H4 (cell line): ENCODE measurements at places on chromosomes 16 and 17. TPM values are rescaled to one million over a fixed set of nuclear protein-coding genes. Genes with fewer than 3 reads are reported as not detected.

The PLA2G10 gene
- not detected in 2 replicates for total RNA-seq

- peak; percentile 99 for DNase-seq
These were observed 749 bp upstream of the MC1R start for GRCh38 chr16:89917773-89918452.

The CDH1 gene
- total RNA-seq: not detected in 2 replicates

The NUDT7 gene
- 5.2 and 7.1 TPM in 2 replicates for total RNA-seq

The OR4D1 gene
- 0.02 TPM in 1 of 2 replicates, not detected in the other for total RNA-seq

DNA sequence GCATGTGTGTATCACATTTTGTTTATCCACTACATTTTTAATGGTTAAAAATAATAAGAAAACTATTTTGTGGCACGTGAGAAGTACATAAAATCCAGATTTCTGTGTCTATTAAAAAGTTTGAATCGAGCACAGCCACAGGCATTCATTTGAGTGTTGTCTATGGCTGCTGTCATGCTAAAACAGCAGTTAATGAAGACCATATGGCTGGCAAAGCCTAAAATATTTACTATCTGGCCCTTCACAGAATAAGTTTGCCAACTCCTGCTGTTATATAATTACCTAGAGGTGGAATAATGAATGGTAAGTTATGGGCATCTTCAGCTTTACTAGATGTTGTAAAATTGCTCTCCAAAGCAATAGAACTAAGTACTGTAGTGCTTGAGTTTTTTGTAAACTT, 30.5 kb downstream of the TMEM98 start:
- no peak for DNase-seq

DNA sequence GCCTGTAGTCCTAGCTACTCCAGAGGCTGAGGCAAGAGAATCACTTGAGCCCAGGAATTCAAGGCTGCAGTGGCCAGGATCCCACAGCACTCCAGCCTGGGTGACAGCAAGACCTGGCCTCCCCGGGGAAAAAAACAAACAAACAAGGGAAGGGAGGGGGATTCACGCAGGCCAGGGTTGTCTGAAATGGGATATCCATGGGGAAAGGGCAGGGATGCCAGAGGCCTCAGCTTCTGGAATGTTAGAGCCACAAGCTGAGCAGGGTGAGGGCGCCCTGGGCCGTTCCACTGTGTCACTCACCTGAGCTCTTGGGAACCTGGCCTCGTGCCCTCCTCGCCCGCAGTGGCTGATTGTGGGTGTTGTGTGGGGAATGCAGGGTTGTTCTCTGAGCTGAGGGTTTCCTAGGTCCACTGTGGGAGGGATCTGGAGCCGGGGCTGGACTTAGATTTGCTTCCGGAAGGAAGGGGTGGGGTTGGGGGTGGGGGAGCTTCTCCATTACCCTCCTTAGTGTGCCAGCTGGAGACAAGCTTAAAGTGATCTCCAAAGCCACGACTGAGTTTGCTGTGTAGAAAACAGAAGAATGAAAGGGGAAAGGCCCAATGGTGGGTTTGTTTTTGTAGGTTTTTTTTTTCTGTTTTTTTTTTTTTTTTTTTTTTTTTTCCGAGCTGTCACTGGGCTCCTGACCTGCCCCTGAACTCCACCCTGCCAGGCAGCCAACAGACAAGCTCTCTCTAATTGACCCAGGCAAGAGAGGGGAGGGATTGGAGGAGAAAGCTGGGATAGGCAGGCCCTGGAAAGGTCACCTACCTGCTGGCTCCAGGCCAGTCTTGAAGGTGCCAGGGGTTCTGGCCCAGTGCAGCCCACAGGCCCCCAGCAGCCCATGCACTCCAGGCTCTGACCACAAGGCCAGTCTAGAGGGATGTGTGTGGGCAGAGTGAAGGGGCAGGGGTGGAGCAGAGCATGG, at the start of gene SULT1A1:
SULT1A1 (minus strand) TSS at position 414 of the 964 bp plus-strand sequence. CDS start 1,189 bp downstream, outside the sequence.
- peak; percentile 45 for DNase-seq

DNA sequence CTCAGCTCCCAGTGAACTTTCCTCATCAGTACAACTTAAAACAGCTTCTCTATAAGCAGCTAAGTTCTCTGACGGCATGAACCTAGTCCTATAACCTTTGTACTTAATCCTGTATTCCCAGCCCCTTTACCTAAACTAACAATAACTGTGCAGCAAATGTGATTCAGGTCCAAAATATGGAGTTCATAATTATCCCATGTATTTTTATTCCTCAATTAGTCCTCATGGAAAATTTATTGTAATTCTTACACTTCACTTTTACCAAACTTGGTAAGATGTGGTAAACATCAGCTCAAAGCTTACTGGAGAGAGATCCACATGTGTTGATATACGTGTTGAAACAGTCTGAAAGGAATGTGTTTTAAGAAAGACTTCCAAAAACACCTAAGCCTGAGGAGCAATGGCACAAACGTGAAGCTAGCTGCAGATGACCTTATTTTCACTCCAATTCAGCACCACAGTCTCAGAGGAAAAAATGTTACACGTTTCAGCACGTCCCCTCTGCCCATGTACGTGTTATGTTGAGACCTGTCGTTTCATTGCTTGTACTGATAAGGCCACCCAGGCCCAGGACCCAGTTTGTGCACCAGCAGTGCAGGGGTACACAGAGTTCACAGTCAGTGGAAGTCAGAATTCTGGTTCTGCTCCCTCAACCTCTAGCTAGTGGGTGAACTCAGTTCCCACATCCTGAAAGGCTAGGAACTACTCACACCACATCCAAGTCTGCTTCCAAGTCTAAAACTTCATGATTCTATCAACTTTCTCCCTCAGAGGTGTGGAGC, 7.1 kb downstream of the USP31 start:
- no peak for DNase-seq

GRCh38 chr16:57693550-57693949, 1.1 kb upstream of the DRC7 start:
- DNase-seq: no peak

DNA sequence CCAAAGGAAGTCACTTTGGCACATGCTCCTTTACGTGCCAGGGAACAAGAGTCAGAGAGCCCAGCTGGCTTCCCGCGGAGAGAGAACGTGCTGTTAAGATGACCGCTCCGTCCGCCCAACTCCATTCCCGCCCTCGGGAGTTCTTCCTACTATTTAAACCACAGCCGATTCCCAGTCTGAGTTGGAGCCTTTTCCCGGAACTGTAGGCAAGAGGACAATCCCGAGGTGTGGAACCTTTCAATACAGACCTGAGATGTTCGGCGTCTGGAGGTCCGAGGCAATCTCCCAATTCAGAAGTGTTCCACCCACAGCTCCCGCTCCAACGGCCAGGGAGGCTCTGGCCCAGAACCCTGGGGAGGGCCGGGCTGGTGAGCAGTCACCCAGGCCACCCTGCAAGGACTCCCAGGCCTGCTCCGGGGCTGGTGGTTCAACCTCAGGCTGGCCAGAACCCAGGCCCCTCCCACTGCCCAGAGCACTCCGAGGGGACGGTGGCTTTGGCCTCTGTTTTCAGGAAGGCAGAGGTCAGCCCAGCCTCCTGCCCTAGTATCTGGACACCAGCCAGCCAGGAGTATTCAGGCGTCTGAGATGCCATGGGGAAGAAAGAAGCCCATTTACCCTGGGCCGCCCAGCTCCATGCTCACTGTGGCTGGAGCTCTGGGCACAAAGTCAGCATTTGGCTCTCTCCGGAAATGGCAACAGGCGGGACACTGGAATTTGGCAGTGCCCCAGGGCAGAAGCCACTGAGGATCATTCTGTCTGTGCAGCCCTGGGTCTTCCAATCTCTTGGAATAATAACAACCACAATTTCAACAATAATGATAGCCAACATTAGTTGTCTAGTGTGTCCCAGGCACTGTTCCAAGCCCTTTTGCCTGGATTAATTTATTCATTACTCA, 21.4 kb downstream of the EMP2 start:
- DNase-seq: peak; percentile 21

DNA sequence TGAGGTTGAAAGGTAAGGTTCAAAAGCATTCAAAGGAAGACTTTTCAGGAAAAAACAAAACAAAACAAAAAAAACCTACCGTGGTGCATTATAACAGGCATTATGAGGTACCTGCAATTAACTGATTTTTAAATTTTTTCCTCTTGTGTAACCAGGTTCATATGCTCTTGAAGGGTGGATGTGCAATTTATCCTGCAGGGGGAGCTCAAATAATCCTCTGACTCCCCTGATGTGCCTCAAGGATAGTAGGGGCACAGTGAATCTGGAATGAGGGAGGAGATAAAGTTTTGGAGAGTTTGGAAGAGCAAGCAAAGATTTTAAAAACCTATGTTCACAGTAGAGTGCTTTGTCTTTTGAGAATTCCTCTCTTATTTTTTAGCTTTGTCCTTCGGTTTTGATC, 1349.4 kb downstream of the CDH8 start:
- no peak for DNase-seq

DNA sequence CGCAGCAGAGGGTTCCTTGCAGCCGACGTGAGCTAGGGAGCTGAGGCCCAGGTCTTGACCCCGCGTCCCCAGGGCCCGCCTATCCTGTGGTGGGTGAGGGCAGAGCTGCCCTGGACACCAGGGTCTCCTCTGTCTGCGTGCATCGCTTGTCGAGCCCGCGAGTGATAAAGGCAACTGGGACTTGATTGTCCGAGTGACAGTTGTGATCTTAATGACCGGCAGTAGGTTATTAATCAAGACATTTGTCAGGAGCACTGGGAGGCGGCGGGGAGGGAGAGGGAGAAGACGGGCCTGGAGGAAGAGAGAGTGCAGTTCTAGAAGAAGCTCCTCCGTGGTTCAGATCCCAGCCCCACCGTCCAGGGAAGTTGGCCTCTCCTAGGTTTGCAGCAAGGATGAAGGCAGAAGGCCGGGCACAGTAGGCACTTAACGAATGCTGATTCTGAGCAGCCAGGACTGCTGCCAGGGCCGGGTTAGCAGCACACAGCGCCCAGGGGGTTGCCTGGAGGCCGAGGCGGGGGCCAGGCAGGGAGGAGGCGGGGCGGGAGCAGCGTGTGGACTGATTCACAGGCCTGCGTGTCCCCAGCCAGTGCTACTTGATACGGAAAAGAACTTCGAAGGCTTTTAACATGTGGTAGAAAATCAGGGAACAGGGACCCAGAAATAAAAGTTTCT, 11.3 kb upstream of the GSE1 start:
- no peak for DNase-seq

The PRCD gene
- total RNA-seq: not detected in 2 replicates

The SMPD3 gene
- total RNA-seq: not detected in 2 replicates

GRCh38 chr16:89742948-89743347, 21.6 kb downstream of the ZNF276 start:
- no peak for DNase-seq

- peak; percentile 86 for DNase-seq
These were observed 13.2 kb downstream of the NGFR start for GRCh38 chr17:49508061-49508865.

The CNP gene
- 47.5 and 64.8 TPM in 2 replicates for total RNA-seq

- no peak for DNase-seq
These were observed 1.9 kb upstream of the SDR42E1 start for GRCh38 chr16:82013139-82013538.

The SMIM36 gene
- total RNA-seq: not detected in 2 replicates

- no peak for DNase-seq
These were observed 37.8 kb upstream of the ALDH3A1 start for GRCh38 chr17:19785854-19786253.

The TM4SF5 gene
- not detected in 2 replicates for total RNA-seq

DNA sequence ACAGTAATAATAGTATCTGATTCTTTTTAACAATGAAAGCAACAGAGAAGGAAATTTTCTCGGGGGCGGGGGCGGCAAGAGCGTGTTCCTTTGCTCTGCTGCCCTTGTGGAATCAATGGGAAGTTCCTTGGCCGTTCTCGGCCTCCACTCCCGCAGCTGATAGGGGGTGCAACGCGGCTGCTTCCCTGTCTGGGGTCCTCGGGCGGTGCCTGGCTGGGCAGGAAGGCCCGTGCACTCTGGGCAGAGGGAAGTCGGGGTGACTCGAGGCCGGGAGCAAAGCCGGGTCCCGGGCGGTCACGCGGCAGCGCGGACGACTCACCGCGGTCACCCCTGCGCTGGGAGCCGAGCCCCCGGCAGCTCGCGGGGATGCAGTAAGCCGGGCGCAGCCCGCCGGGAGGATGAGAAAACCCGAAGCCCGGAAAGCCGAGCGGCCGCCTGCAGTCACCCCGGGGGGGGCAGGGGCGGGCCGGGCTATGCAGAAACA, 2.5 kb downstream of the TUBB3 start:
- no peak for DNase-seq

The NEURL4 gene
- total RNA-seq: 3.4 and 3.5 TPM in 2 replicates

DNA sequence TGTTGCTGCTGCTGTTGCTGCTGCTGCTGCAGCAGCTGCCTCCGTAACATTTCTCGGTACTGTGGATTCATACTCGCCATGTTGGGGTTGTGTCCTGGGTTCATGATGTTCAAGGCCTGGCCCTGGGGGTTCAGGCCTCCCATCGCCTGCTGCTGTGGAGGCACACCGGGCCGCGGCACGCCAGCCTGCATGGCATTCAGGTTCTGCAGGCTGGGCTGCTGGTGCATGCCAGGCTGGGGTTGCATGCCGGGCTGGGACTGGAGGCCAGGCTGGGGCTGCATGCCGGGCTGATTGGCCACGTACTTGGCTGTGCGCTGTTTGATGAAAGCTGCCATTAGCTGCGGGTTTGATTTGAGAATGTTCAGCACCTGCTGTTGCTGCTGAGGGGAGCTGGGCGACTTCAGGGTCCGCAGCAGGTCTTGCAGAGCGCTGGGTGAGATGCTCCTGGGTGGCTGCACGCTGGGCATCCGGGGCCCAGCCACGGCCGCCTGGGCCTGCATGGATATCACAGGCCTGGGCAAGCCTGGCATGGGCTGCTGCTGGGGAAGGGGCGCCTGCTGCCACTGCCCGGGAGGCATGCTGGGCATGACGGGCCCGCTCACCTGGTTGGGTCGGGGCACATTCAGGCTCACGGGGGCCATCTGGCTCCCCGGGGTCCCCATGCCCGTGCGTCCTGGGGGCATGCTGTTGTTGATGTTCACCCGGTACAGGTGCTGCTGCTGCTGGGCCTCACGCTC, 11.3 kb upstream of the TRAP1 start:
- no peak for DNase-seq

- no peak for DNase-seq
These were observed 5.8 kb downstream of the EPN2 start for GRCh38 chr17:19242926-19243325.

The MMP25 gene
- 0.87 and 0.94 TPM in 2 replicates for total RNA-seq

DNA sequence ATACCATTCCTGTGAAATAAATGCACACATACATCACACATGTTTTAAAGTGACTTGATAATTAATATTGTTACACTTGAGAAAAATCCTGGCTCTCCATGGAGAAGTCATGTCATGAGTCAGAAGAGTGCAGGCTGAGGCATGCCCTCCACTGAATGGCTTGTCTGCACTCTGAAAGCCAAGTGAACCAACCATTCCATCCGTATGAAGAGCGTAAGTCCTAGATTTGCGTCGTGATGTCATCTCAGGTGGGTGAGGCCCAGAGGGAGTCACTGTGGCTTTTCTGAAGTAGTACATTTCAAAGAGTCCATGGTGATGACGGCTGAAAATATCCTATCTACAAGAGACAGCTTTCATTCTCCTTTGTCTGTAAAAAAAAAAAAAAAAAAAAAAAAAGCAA, 83.5 kb upstream of the IRX5 start:
- DNase-seq: no peak
